ENCODE measurements at places on chromosomes 6 and 20. TPM values are rescaled to one million over a fixed set of nuclear protein-coding genes. Genes with fewer than 3 reads are reported as not detected.

The SLC26A8 gene
- polyA plus RNA-seq, result 0.12 TPM

The MRPL18 gene
- polyA plus RNA-seq, result 71.3 TPM

The CD109 gene
- polyA plus RNA-seq, result 15.9 TPM

The SMPDL3A gene
- 12.6 TPM for polyA plus RNA-seq

The GPR63 gene
- 2.5 TPM for polyA plus RNA-seq

The CST2 gene
- polyA plus RNA-seq, result not detected

All from muscle of back (tissue), 13 donors.